ENCODE measurements at places on chromosomes 7 and 10. TPM values are rescaled to one million over a fixed set of nuclear protein-coding genes. Genes with fewer than 3 reads are reported as not detected.

GBX1 gene
- not detected for total RNA-seq

CLDN4 gene
- 6.1 TPM for total RNA-seq

FOXP2 gene
- total RNA-seq: not detected

PLCE1 gene
- 6.7 TPM for total RNA-seq

CALN1 gene
- not detected for total RNA-seq

ZNF12 gene
- total RNA-seq: 10.0 TPM

CTBP2 gene
- 99.8 TPM for total RNA-seq

SFTPD gene
- total RNA-seq: 0.20 TPM

TMEM236 gene
- 0.08 TPM for total RNA-seq

GSTK1 gene
- 108 TPM for total RNA-seq

CPA2 gene
- total RNA-seq: not detected

LIPJ gene
- not detected for total RNA-seq

UNCX gene
- not detected for total RNA-seq

HTR5A gene
- total RNA-seq: not detected

RET gene
- total RNA-seq: 0.52 TPM

SPDYE16 gene
- not detected for total RNA-seq

OR9A4 gene
- total RNA-seq: not detected

POU6F2 gene
- total RNA-seq: not detected

TFAM gene
- total RNA-seq: 68.9 TPM

ENTPD1 gene
- not detected for total RNA-seq

PMS2 gene
- total RNA-seq: 12.7 TPM

OPN1SW gene
- total RNA-seq: not detected

SEMA3D gene
- total RNA-seq: 0.10 TPM

CUZD1 gene
- total RNA-seq: 1.6 TPM

All from A549 treated with Mapracorat at 1 μM for 4 hours (cell line).